Keratinocyte (primary cell): ENCODE measurements at places on chromosomes 2 and 18. TPM values are rescaled to one million over a fixed set of nuclear protein-coding genes. Genes with fewer than 3 reads are reported as not detected.
A peak's percentile ranks its signal among the peaks of the same experiment; 100 is the strongest.

The REG1B gene
- polyA plus RNA-seq, result not detected in 3 replicates

The TMEM247 gene
- polyA plus RNA-seq, result not detected in 3 replicates

DNA sequence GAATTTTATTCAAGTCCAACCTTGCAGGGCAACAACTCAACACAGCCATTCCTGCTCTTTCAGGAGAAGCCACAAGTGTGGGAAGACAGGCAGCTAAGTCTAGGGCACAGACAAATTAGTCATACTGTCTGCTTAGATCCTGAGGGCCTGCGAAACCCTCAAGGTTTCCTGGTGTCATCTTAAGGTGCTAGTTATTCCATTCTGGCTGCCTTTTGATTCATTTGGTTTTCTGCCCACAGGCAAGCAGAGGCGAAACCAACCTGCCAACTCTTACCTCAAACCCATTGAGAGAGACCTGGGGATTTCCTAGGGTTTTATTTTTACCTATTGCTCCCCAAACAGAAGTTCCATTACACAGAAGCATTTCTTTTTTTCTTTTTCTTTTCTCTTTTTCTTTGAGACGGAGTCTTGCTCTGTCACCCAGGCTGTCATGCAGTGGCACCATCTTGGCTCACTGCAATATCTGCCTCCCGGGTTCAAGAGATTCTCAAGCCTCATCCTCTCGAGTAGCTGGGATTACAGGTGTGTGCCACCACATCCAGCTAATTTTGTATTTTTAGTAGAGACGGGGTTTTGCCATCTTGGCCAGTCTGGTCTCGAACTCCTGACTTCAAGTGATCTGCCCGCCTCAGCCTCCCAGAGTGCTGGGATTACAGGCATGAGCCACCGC, 23.7 kb upstream of the SCYGR1 start:
- peak; percentile 90 for DNase-seq

DNA sequence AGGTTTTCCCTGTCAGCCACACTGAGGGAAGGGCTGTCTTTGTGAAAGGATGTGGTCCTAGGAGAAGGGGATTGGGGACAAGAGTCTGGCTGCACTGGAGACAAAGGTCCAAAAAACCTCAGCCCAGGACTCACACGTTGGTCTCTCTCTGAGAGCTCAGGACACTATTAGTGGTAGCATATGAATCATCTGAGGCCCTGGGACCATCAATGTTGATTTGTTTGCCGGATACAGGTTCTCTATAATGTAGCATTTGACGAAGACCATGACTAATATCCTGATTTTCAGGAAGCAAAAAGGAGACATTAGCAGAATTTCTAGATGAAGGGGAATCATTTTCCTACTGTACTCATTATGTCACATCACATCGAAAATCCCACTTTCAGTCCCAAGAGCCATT, 22.2 kb upstream of the DNAH6 start:
- no peak for DNase-seq

DNA sequence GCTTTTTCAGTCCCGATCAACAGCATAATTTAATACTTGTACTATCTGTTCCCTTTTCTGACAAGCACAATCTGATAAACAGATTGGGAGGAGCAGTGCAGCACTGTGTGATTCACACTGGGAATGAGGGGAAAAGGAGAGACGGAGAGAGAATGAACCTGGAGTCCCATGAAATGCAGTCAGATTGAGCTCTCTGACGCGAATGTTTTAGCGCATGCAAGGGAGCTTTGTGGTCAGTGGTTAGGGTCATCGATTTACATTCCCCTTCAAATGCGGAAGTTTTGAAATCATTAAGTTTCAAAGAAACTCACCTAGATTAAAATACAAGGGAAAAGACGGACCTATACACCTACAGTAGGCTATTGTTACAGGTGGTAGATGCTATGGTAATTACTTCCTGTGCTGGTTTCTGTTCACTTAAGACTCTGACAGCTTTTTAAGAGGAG, 99.6 kb downstream of the KCTD1 start:
- DNase-seq, result no peak

GRCh38 chr2:28009732-28010131, 119.2 kb downstream of the BABAM2 start:
- no peak for DNase-seq
